ENCODE measurements at places on chromosomes 5 and 9. TPM values are rescaled to one million over a fixed set of nuclear protein-coding genes. Genes with fewer than 3 reads are reported as not detected.
A peak's percentile ranks its signal among the peaks of the same experiment; 100 is the strongest.

GRCh38 chr9:101362450-101362849 is 22.4 kb downstream of the BAAT start:
- DNase-seq: no peak

ADAMTS13 gene
- total RNA-seq: 9.1 TPM

DNA sequence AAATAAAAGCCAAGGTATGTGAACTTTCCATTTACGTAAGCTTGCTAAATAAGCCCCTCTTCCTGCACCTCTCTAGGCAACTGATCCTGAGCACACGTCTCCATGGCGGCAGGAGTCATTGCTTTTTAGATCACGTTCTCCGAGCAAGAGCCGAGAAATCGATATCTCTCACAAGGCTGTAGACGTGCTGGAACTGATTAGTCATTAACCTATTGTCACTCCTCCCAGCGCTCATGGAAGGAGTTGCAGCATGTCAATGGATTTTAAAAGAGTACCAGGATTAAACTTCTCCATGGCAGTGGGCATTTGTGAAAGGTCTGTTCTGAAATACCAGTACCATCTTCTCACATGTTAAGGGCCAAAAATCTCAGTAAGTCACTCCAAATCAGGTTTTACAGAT is 4.7 kb upstream of the ADCY2 start:
- DNase-seq: no peak

GARNL3 gene
- 3.3 TPM for total RNA-seq

IFNA8 gene
- total RNA-seq: not detected

GRCh38 chr9:68981789-68982188 is 32.1 kb downstream of the PRKACG start:
- DNase-seq: no peak

DNA sequence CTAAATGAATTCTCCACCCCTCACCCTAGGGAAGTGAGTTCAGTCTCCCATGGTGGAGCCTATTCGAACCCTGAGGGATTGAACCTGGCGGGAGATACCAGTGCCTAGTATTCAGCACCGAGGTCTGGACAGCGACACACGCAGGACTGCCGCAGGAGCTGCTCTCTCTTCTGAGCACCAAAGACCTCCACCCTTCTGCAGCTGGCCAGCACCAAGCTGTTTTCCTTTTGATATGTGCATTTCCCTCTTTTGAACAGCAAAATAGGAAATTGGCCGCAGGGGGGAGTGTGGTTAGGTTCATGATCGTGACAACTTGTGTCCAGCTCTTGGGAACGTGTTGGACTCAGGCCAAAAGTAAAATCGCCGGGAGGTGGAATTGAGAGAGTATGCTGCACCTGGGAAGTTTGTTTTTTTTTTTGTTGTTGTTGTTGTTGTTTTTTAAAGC is 1.2 kb upstream of the PCSK1 start:
- DNase-seq: peak; percentile 82

GRCh38 chr5:42993516-42994245 is 46.4 kb downstream of the ANXA2R start:
- no peak for DNase-seq

GRCh38 chr5:174680901-174681565 is 43.3 kb upstream of the MSX2 start:
- DNase-seq: no peak

DNA sequence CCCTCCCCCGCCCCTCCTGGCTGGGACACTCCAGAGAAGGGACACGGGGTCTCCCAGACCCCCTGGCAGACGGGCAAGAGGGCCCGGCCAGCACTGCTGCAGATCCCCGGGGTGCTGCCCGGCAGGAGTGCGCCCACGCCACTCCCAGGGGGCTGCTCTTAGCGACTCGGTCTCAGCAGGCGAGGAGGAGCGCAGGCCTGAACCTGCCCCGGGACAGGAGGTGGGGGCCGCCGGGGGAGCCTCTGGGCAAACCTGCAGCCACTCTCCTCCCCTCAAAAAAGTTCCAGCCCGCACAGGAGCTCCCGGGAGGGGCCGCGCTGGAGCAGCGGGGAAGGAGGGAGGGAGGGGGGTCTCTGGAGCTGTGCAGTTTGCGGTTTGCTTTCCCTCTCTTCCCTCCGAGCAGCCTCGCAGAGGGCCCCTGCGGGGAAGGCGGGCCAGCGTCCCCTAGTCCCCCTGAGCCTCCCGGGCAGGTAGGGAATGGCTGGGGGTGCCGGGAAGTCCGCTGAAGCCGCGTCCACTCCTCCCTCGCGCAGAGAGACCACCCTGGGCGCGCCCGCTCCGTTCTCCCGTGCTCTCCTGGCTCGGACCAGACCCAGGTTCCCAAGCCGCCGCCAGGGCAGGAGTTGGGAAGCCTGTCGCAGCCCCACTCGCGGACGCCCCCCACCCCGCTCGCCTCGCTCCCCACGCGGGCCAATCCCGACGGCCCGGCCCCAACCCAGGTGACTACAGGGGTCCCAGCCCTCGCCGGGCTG is 44.2 kb downstream of the NACC2 start:
- DNase-seq: no peak

AGPAT2 gene
- total RNA-seq: 38.9 TPM

- DNase-seq: no peak
These were observed 181.8 kb downstream of the GADD45G start for GRCh38 chr9:89786655-89787054.

- DNase-seq: no peak
These were observed 70.0 kb upstream of the GFPT2 start for GRCh38 chr5:180423133-180423532.

MSX2 gene
- total RNA-seq: 0.56 TPM

DNA sequence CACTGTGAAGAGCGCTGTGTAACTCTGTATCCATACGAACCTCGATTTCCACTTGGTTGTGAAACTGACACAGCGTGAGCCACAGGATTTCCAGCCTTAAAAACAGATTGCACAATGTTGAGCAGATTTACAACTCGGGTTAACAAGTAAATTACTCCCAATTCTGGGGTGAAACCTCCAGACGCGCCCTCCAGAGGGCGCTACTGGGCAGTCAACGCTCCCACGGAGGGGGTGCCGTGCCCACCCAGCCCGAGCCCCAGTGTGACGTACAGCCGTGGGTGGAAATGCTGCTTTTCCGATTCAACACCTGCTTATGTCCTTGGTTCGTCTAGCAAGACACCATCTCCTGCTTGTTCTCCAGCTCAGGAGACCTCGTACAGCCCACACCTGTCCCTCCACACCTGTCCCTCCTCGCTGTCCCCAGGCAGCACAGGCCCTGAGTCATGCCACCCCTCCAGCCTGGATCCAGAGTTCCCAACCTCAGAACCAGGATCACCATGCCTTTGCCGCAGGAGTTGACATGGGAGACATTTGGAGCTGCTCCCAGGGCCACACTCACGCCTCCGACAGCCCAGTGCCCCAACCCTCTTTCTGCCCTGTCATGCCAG is 34.4 kb upstream of the SLC6A3 start:
- peak; percentile 63 for DNase-seq

- peak; percentile 39 for DNase-seq
These were observed 1.2 kb downstream of the FBXL17 start for GRCh38 chr5:108380531-108381349.

GRCh38 chr9:14198841-14199455 is 115.0 kb downstream of the NFIB start:
- no peak for DNase-seq

DNA sequence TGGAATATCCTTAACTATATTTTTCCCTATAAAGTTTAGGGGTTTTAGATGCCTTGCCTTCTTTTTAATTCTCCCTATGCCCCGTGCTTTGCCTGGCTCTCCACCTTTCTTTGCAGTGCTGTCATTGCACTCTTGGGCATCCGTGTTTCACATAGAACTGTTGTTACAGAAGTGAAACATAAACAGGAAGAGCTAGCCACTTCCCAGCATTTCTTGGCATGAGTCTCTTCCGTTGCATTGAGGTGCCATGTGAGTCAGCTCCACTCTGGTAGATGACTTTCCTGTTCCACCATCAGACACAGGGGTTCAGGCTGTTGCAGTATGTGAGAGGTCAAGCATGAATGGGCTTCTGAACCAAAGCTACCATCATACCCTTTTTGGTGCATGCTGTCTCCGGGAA is 73.4 kb downstream of the ANGPTL2 start:
- DNase-seq: peak; percentile 14

TPRN gene
- total RNA-seq: 8.2 TPM

Measured in endothelial cell (in vitro differentiated cells).